ENCODE measurements at places on chromosomes 5 and 9.

- DNase-seq = no peak
These were observed 90.2 kb upstream of the ICE1 start for GRCh38 chr5:5332287-5332686.

DNA sequence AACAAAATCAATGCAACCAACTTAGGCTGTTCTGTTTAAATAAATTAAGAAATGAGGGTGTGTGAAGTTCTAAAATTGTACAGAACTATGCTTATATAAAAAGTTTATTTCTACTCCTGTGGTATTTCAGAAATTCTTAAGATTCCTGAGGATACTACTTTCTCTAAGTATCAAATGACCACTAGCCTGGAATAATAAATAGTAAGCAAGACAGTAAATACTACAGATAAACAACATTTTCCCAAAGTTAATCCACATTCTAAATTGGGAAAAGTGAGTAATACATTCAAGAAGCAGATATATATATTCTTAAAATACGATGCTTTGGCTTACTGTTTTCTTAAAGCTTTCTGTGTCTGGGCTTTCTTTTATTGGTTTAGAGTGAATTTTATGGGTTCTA lies 29.5 kb downstream of the CCNH start:
- DNase-seq = no peak

- DNase-seq = no peak
These were observed 58.3 kb downstream of the SLC44A1 start for GRCh38 chr9:105302728-105303127.

DNA sequence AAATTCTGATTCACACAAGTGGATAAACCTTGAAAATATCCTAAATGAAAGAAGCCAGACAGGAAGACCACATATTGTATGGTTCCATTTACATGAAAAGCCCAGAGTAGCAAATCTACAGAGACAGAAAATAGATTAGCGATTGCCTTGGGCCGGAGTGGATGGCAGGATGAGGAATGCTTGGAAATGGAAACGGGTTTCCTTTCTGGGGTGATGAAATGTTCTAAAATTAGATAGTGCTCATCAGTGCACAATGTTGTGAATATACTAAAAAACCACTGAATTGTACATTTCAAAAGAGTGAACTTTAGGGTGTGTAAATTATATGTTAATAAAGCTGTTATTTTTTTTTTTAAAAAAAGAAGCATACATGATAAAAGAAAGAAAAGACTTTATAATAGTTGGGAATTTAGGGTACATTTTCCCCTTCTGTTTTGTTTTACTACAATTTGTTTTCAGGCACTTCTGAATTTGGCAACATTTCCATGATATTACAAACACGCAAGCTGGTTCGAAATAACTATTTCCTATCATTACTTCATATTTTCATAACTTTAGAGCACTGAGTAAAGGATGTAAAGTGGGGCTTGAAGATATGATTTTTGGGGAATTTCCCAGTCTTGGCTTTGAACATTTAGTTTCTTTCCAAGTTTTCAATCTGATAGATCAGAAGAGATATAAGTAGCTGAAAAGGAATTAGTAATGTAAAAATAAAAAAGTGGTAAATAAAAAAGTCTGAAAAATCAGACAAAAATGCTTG lies 23.9 kb downstream of the SLC35A4 start:
- no peak for DNase-seq

Measured in testis (tissue), 5 donors.